H9 (cell line): ENCODE measurements at places on chromosomes 5 and 9. TPM values are rescaled to one million over a fixed set of nuclear protein-coding genes. Genes with fewer than 3 reads are reported as not detected.

Gene CD72
- total RNA-seq = 3.3 and 3.9 TPM in 2 replicates

DNA sequence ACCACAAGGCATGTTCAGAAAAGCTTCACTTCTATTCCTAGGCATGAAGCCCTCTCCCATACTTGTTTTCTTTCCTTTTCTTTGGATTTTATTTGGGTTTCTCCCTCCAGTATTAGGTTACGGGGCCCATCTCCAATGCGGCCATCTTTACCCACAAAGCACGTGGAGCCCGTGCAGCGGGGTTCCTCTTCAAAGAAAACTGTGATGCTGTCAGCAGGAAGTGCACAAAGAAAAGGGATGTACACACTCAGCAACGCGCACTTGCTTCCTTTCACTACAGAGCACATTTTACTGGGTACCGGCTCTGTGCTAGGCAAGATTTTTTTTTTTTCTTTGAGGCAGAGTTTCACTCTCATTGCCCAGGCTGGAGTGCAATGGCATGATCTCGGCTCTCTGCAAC, 106.6 kb downstream of the COL23A1 start:
- no peak for DNase-seq

DNA sequence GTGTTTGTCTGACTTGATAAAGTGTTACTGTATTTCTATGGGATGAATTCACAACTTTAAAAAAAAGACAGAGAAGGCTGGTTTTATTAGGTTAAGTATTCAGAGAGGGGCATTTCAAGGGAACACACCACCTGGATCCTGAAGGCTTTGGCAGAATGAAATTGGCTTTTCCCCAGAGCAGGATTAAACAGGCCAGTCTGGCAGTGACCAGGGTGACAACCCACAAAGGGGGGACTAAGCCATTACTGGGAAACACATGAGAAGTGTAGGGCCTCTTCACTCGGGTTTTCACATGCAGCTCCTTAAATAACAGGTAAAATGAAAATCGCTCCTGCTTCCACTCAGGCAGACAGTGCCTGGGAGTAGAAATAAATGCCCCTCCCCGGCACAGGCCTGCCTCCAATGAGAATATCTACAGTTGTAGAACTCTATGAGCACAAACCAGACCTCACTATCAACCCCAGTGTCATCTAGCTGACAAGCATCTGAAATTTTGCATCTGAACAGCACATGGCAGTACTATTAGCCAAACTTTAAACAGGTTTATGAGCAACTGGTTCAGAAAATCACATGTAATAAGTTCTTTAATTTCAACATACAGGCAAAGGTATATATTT, 85.8 kb downstream of the LHFPL2 start:
- DNase-seq = peak; percentile 8

DNA sequence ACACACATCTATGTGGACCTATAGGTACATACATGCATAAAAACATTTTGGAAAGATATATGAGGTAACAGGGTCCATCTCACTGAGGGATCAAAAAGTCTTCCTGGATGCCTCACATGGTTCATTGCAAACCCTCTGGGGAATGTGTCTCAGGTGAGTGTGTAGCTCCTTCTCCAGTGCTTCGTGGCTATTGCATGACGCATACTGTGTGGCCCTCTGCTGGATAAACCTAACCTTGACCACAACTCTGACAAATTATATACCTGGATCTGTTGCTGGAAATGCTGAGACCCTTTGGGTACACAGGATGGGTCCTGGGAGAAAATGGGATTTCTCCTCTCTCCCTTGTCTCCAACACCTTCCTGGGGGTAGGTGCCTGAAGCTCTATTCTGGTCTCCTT, 91.9 kb downstream of the JAKMIP2 start:
- DNase-seq = peak; percentile 60

GRCh38 chr5:134493461-134494055, 31.9 kb upstream of the JADE2 start:
- no peak for DNase-seq

DNA sequence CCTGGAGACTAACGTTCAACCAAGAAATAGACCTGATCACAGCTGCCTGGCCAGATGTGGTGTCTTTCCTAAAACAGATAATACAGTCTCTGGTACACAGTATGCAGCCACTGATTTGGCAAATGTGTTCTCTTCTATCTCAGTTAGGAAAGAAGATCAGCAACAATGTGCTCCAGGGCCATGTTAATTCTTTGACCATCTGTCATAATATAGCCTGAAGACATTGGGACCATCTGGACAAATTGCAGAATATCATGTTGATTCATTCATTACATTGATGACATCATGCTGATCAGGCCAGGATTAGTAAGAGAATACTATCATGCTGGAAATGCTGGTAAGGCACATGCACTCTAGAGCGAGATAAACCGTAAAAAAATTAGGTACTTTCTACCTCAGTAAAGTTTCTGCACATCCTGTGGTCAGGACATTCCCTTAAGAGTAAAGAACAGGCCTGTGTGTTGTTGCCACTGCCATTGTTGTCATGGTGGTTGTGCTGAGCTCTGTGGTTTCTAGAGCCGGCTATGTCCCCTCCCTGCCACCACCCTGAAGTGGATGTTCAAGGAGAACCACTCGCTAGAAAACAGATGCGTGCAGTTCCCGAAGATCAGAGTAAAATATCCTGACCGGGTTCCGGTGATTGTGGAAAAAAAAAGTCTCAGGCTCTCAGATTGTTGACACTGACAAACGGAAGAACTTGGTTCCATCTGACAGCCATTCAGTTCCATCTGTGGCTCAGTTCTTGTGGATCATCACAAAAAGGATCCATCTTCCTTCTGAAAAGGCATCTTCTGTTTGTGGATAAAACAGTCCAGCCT, 6.4 kb upstream of the JMY start:
- no peak for DNase-seq

Gene SUSD3
- 7.8 and 9.0 TPM in 2 replicates for total RNA-seq

Gene PFN3
- total RNA-seq = not detected in 2 replicates

Gene LTC4S
- 3.7 and 4.5 TPM in 2 replicates for total RNA-seq

Gene OR2Y1
- total RNA-seq = not detected in 2 replicates
